ENCODE measurements at places on chromosomes 11 and 22.
A peak's percentile ranks its signal among the peaks of the same experiment; 100 is the strongest.

- DNase-seq, result no peak
Observed at GRCh38 chr11:94379613-94380012, 21.6 kb downstream of the GPR83 start.

DNA sequence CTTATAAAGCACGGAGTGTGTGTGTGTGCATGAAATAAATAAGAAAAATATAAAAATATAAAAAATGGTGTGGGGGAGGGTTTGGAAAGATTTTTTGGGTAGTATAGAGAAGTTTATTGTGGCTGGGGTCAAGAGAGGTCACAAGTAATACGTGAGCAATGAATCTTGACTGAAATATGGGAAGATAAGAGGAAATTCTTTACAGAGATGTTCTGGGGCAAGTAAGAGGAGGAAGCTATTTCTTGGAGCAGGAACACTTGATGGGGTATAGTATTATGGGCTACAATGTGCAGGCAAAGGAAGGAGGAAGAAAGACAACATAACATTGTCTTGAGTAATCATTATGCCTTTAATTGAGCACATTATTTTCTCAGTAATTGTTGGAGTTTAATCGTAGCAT is 2.1 kb downstream of the HBD start:
- no peak for DNase-seq

- peak; percentile 46 for DNase-seq
Observed at GRCh38 chr11:44775366-44775984, 48.7 kb downstream of the TSPAN18 start.

- DNase-seq, result no peak
Observed at GRCh38 chr11:109040303-109040702, 375.4 kb downstream of the DDX10 start.

- DNase-seq, result no peak
Observed at GRCh38 chr22:23511627-23512347, 68.3 kb downstream of the IGLL1 start.

GRCh38 chr11:128195057-128195751 is 392.2 kb downstream of the ETS1 start:
- no peak for DNase-seq

DNA sequence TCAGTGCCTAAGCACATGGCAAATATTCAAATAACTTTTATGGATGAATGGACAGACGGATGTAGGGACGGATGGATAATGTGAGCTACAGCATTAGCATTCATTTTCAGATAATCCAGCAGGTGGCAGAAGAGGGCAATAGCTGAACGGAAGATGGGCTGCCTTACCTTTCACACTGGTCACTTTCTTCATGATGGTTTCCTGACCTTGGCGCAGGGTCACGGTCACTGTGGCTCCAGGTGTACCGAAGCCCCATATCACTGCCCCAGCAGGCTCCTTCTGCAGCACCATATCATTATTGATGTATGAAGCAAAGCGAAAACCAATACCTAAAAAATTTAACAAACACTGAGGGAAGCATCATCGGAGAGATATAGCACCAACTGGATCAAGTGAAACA is 4.3 kb downstream of the SIAE start:
- no peak for DNase-seq

- no peak for DNase-seq
Observed at GRCh38 chr22:23073526-23074229, 3.4 kb downstream of the GNAZ start.

DNA sequence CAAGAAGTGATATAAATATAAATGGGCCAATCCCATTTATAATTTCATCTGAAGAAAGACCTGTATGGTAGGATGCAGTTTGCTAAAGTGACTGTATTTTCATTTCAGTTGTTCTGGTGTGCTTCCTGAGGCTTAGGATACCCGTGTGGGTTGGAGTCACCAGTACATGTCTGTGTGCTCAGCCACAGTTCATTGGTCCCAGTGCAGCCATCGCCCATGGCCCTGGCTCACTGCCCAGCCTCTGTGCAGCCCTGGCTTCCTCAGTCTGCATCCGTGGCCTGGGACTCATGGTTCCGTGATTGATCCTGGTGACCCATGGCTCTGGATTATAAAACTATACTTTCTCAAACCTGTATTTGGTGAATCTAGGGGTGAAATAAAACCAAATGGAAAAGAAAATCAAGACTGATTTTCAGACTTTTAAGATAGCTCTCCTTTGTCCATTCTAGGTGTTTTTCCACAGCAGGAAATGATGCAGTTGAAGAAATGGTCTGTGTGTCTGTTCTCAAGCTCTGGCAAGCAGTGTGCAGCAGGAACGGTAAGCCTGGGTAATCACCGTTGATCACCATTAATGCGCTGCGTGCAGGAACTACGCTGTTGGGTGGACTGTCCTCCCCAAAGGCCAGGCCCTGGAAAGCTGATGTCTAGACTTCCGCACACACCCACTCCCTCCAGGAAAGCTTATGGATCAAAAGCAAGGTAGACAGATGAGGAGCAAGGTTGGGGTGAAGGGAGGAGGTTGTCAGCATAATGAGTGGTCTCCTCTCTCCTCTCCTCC is 27.2 kb downstream of the TTC12 start:
- DNase-seq, result no peak

GRCh38 chr22:24465566-24465965 is 29.6 kb upstream of the UPB1 start:
- no peak for DNase-seq

DNA sequence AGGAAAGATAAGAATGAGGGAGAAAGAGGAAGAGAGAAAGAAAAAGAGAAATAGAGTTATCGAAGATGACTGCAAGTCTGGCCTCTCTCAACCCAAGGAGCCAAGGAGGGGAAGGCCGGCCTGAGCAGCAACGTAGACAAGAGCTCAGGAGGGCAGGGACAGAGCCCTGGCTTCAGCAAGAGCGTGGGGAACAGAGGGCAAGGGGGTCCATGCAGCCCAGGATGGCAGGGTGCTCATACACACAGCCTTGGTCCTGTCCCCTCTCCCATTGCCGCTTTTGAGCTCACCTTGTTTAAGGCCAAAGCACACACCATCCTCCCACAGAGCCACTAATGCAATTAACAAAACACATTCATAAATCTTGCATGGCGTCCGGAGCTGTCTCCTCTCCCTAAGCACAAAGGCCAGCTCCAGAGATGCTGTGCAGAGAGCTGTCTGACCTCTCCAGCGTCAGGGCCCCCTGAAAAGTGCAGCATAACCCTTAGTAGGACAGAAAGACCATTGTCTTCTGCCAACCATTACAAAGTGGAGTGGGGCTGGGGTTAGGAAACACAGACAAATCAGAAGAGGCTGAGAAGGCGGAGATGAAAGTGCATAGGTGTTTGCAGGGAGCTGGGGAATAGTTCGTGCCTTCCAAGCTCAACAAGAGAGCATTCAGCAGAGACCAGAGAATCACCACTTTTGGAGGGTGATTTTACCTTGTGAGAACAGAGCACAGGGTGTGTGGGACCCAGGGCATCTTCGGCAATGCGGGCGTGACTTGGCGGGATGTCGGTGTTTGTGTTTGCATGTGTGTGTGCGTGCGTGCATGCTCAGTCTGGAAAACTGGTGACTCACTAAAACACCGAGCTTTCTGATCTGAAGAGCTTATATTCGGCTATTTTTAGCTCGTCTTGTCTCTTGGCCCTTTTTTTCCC is 28.2 kb upstream of the JAM3 start:
- DNase-seq, result no peak

DNA sequence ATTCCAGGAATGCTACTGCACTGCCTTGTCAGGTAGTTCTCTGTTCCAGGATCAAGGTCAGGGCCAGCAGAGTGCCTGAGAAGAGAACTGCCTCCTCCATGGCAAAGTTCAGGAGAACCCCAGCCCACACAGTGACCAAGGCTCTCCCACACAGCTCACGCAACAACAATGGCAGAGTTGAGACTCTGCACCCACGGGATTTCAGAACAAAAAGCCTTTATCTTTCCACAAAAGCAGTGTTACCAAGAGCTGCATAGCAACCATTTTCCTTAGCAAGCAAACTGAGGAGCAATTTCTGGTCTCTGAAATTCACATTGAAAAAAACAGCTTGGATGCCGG is 11.1 kb downstream of the PLAAT3 start:
- no peak for DNase-seq

GRCh38 chr22:42174062-42174461 is 43.5 kb upstream of the CYP2D6 start:
- no peak for DNase-seq

- no peak for DNase-seq
Observed at GRCh38 chr11:10892250-10892649, 34.4 kb upstream of the ZBED5 start.

GRCh38 chr11:96207459-96208449 is 135.2 kb downstream of the MAML2 start:
- DNase-seq, result no peak

Data from stimulated activated CD4-positive, alpha-beta T cell treated with anti-CD3 and anti-CD28 coated beads, Interleukin-1b, Interleukin-23, amount 100 ng/mL, for 1 hour (primary cell).